Activated naive CD4-positive, alpha-beta T cell treated with anti-CD3 and anti-CD28 coated beads, Interleukin-2, amount 10 ng/mL, durations not matched to agents 7 days and 5 days (primary cell): ENCODE measurements at places on chromosomes 3 and 15.

- no peak for DNase-seq
Observed at GRCh38 chr3:48303021-48303420, 30.4 kb downstream of the SPINK8 start.

GRCh38 chr3:23624305-23624704 is 181.4 kb upstream of the UBE2E1 start:
- DNase-seq: no peak

DNA sequence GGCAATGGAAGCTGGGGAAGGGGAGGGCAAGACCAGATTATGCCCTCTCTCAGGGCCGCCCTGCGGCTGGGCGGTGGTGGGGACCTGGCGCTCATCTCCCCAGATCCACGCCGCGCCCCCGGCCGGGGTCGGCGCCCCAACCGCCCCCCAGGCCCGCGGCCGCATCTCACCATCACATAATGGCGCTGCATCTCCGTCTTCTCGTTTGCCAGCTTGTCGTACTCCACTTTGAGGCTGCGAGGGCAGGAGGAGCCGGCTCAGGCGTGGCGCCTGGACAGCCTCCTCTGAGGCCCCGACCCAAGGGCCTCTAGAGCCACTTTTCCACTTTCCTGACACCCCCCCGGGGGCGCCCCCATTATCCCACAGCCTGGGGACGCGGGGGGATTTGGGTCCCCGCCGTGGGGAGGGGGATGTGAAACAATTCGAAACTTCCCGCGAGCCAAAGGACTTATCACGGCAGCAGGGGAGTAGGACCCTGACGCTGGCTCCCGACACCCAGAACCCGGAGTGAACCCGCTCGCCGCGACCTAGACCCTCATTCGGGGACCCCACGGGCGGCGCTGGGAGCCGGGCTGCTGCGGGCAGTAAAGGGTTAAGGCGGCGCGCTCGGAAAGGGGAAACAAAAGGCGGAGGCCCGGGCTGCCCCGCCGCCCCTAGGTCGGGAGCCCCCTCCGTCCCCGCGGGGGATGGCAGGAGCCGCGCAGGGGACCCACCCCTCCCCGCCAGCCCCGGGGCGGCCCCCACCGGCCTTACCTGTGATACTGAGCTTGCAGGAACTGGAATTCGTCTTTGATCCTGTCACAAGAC is 2.1 kb downstream of the TLE3 start:
- peak; percentile 50 for DNase-seq

DNA sequence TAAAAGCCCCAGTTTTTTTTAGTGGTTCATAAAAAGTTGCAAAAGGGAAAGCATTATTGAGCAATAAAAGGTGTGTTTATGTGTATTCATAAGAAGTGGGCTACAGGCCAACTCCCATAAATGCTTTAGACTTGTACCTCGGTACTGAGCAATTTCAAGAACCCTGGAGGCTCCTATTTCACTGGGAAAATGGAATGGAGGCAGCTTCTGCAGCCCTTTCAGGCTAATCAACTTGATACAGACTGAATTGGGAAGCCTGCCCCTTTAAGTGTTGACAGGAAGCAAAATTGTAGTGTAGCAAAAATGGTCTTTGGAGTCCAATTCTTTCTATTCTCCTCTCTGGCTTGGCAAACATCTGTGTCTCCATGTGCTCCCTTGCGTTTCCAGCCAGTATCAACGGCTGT is 118.8 kb downstream of the ECT2 start:
- no peak for DNase-seq

DNA sequence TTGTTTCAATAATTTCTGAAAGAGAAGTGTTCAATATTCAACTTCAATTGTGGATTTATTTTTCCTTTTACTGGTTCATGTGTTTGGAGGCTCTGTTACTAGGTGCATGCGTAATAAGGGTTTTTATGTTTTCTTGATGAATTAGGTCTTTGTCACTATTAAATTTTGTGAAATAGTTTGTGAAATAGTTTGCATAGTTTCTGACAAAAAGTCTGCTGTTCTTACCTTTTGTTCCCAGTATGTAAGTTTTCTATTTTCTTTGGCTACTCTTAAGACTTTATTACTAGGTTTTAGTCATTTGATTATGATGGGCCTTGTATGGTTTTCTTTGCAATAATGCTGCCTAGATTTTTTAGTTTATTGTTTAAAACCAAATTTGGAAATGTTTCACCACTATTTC is 38.0 kb downstream of the MEF2A start:
- no peak for DNase-seq

DNA sequence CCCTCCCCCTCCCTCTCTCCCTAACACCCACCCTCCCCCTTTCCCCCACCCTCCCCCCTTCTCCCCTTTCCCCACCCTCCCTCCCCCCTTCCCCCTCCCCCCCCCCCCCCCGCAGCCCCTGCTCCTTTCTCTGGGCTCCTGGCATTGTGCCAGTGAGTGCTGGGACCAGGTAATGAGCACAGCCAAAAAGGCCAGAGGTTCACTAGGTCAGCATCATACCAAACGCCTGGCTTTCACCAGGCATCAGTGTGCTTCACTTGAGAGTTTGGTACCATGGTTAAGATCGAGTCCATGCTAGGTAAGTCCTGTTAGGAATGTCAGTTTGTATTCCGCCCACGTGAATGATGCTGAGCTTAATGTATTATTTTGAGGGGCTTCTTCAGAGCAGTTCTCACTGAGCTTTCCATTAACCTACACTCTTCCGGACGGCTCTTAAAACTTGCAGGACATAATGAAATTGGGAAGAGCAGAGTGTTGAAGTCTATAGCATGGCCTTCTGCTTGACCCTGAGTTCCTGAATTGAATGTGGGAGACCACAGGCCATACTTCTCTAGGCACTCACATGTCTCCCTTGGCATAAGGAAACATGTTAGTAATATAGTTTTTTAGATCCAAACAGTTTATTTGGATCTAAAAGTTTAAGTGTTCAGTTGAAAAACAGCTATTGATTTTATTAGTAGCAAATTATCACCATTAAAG is 45.6 kb downstream of the SENP2 start:
- no peak for DNase-seq

DNA sequence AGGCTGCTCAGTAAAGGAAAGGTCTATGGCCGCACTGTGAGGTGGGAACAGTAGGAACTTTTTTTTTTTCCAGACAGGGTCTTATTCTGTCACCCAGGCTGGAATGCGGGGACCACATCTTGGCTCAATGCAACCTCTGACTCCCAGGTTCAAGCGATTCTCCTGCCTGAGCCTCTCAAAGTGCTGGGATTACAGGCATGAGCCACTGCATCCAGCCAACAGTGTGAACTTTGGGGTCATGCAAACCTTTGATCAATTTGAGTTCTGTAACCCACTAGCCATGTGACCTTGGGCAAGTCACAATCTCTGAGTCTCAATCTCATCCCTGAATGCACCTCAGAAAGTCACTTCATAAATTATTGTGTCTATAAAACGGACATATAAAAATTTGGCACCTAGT is 286.8 kb upstream of the CTNNB1 start:
- no peak for DNase-seq

GRCh38 chr3:14524311-14524711 is 15.8 kb downstream of the GRIP2 start:
- DNase-seq: peak; percentile 9

DNA sequence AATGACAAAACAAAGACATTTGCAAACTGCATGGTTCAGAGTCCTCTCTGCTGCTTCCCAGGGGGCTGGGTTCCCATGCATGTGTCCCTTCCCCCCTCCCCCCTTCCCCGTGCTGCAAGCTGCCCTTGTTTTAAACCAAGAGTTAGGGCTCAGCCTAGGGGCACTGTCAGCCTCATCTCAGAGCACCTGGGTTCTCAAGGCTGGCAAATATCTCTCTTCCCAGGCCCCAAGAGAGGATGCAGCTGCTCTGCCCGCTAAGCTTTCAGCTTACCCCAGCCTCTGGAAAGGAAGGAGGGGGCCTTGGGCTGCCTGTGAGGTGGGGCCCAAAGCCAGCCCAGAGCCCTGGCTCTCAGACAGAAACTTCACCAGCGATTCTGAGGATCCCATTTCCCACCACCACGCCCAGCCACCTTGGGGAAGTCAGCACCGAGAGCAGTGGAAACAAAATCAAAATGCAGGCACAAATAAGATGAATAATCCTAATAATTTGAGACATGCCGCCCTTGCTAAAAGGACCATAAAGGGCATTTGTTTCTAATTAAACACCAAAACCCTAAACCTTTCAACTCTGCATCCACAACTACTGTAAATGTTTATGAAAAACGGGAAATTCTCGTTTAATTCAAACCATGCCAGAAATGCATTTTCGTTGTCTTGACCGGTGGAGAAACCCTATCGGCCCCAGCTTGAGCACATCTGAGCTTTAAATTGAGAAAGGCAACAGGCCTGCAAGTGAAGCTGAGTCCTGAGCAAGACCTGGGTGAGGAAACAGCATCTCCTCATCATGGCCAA is 67.7 kb upstream of the WNT5A start:
- DNase-seq: no peak

GRCh38 chr3:29557186-29557585 is 276.3 kb downstream of the RBMS3 start:
- DNase-seq: no peak

DNA sequence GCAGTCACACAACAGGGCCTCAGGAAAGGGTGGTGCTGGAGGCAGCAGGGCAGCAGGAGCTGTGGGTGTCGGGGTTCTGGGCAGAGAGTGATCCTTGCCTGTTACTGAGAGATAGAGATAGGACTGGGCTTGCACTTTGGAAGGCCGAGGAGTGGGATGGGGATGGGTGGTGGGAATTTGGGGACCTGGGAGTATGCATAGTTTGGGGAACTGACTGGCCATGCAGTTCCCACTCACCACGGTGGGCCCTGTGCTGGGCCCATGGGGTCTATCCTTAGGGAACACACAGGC is 192.5 kb upstream of the LINGO1 start:
- no peak for DNase-seq

DNA sequence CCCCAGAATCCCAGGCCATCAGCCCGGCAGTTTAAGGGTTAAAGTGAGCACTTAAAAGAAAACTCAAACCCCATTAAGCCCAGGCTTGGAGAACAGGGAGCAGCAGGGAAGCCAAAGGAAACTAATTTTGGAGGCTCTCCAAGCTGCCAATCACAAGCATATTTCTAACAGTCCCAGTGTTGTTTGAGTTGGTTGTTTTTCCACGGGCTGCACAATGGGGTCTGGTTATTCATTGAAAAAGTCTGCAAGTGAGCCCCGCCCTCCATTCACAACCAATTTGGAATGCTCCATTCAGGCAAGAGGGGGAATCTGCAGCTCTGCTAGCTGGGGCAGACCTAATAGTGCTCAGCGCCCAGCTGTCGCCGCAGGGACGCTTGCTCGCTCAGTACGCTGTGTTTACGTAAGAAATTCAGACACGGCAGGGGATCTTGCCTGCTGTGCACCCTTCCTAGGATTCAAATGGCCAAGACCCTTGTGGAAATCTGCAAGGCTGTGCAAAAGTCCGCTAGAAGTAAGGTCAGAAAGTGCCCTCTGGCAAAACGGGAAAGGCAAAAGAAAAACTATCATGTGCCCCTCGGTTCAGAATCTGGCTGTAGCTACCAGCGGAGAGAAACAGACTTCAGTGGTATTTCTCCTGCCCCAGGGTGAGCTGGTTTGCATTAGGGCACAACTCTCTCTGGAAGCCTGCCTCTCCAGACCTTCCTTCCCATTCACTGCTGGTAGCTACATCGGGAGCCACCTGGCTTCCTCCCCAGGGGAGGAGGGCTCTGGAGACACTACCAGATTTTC is 11.0 kb downstream of the ETV5 start:
- no peak for DNase-seq

DNA sequence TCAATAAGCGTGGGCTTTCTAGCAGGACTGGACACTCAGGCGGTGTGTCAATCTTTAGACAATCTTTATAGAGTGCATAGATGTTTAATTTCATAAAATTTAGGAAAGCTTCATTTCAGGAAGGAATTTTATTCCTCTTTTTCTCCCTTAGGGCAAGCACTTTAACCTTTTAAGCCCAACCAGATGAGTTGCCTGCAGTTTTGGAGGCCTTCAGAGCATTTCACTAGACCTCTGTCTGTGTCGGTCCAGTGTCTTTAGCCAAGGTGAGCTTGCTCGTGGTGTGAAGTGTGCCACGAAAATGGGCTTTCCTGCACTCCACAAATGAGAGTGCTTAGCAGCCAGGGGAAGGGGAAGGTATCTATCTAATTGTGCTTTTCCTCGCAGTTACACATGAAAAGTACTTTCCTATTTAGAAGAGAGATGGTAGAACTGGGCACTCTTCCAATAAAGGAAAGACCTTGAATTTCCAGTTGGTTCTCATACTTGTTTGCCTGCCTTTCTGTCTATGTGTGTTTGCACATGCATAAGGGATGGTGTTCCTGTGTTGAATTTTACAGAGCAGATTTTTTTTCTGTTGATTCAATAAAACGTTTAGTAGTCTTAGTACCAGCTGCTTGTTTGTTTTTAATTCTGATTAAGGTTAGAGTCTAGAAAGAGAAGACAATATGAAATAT is 53.6 kb downstream of the FEZF2 start:
- no peak for DNase-seq

- DNase-seq: no peak
Observed at GRCh38 chr3:14565868-14566588, 25.9 kb upstream of the GRIP2 start.

GRCh38 chr3:29429055-29429679 is 148.3 kb downstream of the RBMS3 start:
- no peak for DNase-seq

GRCh38 chr3:194396859-194397756 is 2.0 kb downstream of the GP5 start:
- DNase-seq: peak; percentile 65

DNA sequence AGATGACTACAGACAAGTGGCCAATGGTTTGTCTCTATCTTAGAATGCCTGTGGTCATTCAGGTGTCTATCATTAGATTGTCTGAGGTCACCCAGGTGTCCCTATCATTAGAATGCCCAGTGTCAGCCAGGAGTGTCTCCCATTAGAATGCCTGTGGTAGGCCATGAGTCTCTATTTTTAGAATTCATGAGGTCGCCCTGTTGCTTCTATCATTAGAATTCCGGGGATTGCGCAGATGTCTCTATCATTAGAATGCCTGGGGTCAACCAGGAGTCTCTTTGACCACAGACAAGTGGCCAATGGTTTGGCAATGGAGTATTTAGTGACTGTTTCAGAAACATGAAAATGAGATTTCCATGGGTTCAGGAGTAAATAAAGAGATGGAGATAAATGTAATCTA is 7.6 kb downstream of the RTP2 start:
- DNase-seq: no peak

GRCh38 chr15:35728219-35728940 is 182.4 kb upstream of the DPH6 start:
- no peak for DNase-seq

DNA sequence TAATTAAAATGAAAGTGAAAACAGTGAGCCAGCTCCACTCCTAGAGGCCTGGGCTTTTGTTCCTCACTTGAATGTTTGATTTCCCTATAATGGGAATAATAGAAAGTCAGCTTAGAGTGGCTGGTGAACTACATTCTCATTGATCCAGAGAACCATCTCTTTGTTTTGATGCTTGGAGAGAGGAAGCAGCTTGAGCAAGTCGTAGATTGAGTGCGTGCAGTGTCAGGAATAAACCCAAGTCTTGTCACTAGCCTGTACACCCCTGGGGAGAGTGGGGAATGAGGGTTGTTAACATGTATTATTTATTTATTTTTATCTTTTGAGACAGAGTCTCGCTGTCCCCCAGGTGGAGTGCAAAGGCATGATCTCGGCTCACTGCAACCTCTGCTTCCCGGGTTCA is 885 bp upstream of the LSG1 start:
- no peak for DNase-seq

- no peak for DNase-seq
Observed at GRCh38 chr15:61091289-61091616, 137.8 kb downstream of the RORA start.

GRCh38 chr3:179630753-179631451 is 21.9 kb upstream of the USP13 start:
- DNase-seq: no peak

GRCh38 chr3:124895756-124896155 is 8.6 kb upstream of the ITGB5 start:
- no peak for DNase-seq
